ENCODE measurements at places on chromosomes 7 and 10.

GRCh38 chr7:66642186-66642585 is 13.5 kb downstream of the KCTD7 start:
- peak; percentile 64 for DNase-seq

DNA sequence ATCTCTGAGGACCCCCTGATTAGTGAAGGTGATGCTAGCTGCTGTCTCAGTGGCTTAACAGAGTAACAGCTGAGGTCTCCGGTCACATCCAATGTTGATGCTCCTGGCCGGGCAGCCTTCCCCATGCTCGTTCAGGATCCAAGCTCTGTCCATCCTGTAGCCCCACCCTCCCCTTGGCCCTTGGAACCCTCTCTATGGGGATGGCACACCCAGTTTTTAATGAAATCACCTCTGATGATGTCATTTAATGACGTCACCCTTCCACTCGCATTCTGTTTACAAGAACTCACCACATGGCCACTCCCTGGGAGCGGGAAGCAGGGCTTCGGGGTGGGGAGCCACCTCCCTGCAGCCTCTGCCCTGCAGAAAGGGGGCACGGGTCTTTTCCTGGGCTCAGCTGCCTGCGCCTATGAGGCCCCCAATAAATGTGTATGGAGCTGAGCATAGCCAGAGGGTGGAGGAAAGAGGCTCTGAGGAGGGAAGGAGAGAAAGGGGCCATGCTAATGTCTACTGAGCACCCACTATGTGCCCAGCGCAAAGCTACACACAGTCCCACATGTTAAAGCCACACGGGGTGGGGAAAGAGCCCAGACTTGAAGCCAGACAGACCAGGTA is 95.5 kb downstream of the OAT start:
- peak; percentile 53 for DNase-seq

DNA sequence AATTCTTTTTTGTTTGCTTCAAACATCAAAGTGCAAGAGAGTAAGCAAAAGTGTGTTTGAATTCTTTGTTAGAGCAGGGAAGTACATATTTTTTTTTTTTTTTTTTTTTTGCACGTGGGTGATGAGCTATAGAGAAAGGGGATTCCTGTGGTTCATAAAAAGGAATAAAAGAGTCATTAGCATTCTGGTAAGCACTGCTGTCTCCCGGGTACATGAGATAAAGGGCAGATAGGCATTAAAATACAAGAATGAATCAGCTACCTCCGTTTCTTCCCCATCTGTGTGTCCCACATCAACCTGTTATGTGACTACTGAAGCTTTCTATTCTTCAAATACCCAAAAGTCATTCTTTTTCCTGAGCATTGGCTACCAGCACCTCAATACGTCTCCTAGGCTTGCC is 102.4 kb upstream of the SEMA3D start:
- DNase-seq = no peak

DNA sequence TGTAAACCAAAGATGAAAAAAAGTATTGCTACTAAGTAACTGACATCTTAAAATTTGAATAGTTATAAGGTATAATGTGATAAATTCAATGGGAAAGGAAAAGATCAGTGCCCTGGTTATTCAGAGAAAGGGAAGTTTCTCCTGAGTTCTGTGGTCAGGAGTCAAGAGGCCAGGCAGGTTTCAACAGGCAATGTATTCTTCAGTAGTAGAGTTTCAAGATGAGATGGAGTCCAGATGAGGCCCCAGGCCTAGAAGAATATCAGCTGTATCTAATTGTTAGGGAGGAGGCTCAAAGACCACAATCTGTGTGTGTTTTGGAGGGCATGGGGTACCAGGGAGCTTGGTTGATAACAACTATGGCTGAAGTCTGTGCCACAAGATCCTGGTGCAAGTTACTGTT is 101.4 kb upstream of the DLX6 start:
- DNase-seq = no peak

GRCh38 chr7:37084303-37084702 is 360.0 kb upstream of the AOAH start:
- no peak for DNase-seq

- DNase-seq = peak; percentile 92
Observed at GRCh38 chr7:34064519-34065158, 159.3 kb downstream of the BMPER start.

DNA sequence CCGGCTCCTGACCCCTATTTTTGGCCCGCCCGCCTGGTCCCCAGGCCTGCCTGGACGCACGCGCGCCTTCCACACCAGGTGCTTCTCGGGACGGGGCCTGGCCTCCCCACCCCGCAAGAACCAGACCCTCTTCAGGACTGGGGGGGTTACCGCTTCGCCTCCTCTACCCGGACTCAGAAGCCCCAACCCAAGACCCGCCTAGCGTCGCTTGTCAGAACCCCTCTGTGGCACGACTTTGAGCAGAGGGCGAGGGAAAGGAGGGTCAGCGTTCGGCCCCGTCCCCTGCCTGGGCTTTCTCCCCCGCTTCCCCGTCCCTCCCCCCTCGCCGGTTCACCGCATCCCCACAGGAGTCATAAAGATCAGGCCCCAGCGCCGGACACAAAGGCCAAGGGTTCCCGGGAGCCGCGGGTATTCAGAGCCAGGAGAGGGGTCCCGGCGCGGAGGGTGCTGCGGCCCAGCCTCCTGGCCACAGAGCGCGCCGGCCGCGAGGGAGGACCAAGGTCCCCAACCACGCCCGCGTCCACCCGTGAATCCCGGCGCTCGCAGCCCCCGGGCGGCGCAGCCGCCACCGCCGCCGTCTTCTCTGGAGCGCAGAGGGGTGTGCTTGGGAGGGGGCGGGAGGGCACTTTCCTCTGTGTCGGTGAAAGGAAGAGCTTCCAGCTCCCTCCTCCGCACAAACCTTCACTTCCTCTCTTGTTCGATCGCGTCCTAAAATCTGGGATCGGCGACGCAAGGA is 351.9 kb downstream of the DNAJB6 start:
- DNase-seq = no peak

GRCh38 chr10:58107506-58107905 is 160.2 kb downstream of the IPMK start:
- no peak for DNase-seq
